ENCODE measurements at places on chromosomes 2 and 18.

DNA sequence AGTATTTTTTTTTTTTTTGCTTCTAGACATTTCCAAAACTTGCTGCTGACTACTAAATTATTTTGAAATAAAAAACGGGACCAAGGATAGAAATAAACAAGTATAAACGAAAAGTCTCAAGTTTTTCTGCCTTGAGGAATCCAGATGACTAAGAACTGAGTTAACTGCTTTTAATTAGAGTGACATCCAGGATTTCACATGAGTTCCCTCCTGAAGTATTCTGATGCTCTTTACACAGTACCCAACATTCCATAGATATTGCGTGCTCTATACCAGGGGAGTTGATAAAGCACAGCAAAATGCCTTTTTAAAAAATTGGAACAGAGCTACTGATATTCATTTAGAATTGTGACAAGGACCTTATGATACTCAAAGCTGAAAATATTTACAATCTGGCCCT is 618.0 kb downstream of the CCDC85A start:
- no peak for DNase-seq

GRCh38 chr2:127125821-127126220 is 18.9 kb upstream of the BIN1 start:
- no peak for DNase-seq

GRCh38 chr2:61538920-61539520 is 864 bp upstream of the XPO1 start:
- DNase-seq = peak; percentile 41

GRCh38 chr2:144117086-144117485 is 402.8 kb downstream of the ZEB2 start:
- no peak for DNase-seq

DNA sequence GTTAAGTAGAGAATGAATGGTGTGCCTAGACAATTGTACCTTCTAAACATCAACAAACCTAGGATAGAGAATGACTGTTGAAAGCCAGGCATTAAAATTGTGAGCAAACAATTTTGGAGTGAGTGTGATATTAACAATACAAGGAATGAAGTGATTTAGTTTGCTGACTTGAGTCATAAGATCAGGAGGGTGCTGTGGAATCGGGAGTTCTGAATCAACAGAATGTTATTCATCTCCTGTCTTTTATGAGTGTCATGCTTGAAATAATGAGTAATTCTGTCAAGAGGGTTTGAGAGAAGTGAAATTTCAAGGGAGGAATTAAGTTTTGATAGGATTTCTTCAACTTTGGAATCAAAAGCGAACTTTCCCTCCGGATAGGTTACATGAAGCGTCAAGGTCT is 214.4 kb upstream of the DSEL start:
- peak; percentile 86 for DNase-seq

DNA sequence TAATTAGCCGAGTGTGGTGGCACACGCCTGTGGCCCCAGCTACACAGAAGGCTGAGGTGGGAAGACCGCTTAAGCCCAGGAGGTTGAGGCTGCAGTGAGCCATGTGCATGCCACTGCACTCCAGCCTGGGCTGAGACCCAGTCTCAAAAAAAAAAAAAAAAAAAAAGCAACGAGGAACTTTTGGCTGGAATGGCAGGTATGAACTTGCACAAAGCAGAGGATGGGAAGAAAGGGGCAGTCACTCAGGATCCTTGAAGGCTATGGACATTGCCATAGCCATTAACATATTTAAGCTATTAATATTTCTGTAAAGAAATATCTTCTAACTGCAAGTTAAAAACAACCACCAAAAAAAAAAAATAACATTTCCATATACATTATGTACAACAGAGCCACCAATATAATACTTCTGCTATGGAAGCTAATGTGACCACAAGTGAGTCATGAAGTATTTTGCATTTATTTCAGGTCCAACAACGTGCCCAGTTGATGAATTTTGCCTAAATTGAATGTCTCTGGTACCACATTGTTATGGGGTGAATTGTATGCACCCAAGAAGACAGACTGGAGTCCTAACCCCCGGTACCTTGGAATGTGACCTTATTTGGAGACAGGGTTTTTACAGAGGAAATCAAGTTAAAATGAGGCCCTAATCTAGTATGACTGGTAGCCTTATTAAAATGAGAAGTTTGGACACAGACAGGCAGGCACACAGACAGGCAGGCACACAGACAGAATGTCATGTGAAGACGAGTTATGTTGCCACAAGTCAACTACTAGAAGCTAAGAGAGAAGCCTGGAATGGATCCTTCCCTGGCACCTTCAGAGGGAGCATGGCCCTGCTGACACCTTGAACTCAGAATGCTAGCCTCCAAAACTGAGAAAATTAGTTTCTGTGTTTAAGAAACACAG is 102.8 kb downstream of the RBMS1 start:
- DNase-seq = peak; percentile 61

GRCh38 chr2:40108851-40109250 is 329.8 kb upstream of the THUMPD2 start:
- no peak for DNase-seq

- DNase-seq = no peak
These were observed 174.0 kb downstream of the ZFP36L2 start for GRCh38 chr2:43052204-43052943.

GRCh38 chr2:104658144-104658835 is 195.6 kb upstream of the POU3F3 start:
- peak; percentile 10 for DNase-seq

- no peak for DNase-seq
These were observed 18.5 kb upstream of the SEMA4C start for GRCh38 chr2:96888072-96889011.

GRCh38 chr2:103552775-103553174 is 790.9 kb downstream of the TMEM182 start:
- no peak for DNase-seq

GRCh38 chr2:216622526-216622925 is 10.7 kb upstream of the IGFBP2 start:
- DNase-seq = no peak

DNA sequence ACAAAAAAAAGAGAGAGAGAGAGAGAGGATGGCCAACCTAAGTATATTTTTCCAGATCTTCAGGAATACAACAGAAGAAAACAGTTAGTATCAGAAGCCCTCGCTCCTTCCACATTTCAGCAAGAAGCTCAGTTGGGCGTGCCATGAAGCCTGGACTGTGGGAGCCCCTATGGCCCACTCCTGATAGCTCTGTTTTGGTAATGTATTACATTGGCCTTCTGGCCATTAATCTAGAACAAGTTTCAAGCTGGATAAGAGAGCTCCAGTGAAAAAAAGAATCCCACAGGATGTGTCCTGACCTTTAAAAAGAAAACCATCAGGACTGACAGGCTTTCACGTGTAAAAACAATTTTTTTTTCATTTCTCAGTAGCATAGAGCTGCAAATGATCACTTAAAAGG is 197.9 kb downstream of the ICOS start:
- no peak for DNase-seq

DNA sequence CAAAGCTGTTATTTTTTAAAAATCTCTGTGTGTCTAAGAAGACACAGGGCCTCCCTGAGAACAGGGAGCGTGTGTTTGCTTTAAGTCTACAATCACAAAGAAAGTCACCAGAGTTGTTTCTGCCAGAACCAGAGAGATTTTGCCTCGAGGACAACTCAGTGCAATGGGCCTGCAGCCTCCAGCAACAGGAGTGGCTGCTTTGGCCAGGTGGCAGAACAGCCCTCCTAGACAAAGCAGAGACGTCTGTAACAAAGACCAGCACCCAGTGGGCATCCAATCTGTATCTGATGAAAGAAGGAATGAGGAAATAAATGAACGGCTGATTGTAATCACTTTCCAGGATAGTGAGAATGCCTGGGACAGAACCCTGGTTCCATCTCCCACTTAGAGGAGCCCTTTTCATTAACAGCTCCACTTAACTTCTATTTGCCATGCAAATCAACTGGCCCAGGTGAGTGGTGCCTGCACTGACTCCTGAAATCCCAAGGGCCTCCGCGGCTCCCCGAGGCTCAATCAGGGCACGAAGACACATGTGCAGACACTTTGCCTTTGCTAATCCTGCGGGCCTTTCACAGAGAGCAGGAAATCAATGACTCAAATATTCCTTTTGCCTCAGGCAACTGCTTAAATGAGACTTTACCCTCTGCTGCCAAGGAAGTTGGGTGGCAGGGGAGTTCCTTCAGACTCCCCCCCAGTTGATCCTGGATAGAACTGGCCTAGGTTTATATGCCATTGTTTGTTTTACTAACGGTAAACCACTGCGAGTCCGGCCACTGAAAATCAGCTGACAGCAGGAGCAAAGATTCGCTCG is 146.5 kb downstream of the CABLES1 start:
- DNase-seq = peak; percentile 87

- no peak for DNase-seq
These were observed 466.0 kb downstream of the PTH2R start for GRCh38 chr2:208872591-208872990.

DNA sequence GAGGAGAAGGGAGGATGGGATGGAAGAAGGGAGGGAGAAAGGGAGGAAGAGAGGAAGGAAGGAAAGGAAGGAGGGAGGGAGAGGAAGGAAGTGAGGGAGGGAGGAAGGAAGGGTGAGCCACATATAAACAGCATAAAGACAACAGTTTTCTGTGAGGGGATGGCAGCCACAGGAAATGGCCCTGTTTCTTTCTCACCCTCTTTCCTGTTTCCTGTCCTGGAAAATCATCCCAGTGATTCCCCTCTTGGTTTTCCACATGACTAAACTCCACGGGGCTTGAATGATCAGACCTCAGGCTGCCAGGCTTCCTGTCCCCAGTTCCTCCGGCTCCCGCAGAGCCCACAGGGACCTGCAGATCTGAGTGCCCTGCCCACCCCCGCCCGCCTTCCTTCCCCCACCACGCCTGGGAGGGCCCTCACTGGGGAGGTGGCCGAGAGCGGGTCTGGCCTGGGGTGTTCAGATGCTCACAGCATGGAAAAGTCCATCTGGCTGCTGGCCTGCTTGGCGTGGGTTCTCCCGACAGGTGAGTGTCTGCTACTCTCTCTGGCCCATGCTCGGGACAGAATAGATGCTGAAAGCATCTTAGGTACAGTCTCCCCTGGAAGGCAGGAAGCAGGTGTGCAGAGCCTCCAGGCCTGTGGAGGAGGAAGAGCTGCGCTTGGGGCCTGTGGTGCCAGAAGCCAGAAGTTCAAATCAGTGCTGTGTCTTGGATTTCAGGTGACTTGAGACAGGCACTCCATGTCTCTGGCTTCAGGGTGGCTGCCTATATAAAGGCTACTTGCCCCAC is at the start of gene SIGLEC15:
Gene SIGLEC15 (plus strand): TSS at position 418 of the 787 bp plus-strand sequence. CDS start 54 bp downstream, at position 472.
- peak; percentile 80 for DNase-seq

DNA sequence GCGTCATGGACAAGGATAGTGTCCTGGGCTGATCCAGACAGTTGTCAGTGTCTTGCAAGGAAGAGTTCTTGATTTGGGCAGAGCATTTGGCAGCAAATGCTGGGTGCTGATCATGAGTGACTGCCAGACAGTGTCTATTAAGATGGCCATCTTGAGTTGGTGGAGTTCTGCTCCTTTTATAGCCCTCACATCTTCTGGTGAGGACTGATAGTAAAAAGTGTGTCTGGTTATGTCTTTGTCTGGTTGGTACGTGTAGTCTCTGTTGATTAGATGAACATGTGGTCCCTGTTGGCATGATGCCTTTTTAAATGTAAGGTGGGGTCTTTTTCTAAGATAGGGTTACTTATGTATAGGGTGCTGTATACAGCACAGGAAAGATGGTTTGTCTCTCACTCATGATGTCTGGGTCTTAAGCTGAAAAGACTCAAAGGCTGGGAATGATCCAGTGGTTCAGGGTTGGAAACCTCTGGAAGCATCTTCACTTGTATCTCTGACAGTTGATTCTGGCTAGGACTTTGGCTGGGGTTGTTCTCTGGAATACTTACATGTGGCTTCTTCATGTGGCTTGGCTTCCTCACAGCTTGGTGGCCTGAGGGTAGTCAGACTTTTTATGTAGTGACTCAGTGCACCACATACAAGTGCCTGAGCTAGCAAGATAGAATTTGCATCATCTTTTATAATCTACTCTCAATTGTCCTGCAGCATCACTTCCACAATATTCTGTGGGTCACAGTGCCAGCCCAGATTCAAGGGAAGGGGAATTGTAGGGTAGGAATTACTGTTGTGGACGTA is 11.8 kb downstream of the MTX2 start:
- peak; percentile 42 for DNase-seq

DNA sequence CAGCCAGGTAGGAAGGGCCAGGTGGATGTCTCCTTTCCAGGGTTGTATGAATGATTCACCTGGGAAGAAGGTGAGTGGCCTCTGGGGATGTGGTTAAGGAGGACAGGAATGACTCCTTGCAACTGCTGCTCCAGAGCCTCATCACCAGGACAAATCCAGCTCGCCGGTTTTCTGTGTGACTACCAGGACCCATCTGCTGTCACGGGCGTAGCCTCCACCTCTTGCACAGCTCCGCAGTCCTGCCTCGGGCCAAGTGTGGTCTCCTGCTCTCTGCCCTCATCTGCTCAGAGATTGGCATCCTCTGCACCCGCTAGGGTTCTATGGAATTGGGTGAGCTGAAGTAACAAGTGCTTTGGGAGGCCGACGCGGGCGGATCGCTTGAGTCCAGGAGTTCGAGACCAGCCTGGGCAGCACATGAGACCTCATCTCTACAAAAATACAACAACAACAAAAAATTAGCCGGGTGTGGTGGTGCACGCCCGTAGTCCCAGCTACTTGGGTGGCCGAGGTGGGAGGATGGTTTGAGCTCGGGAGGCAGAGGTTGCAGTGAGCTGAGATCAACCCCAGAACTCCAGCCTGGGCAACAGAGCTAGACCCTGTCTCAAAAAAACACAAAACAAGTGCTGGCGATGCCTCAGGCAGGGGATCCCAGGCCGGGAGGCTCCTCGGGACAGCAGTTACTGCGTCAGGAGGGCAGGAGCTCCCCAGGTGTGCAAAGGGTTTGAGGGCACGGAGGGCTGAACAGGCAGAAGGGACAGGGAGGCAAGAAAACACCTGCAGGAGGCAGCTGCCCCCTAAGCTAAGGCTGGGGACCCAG is 831 bp upstream of the D2HGDH start:
- no peak for DNase-seq

DNA sequence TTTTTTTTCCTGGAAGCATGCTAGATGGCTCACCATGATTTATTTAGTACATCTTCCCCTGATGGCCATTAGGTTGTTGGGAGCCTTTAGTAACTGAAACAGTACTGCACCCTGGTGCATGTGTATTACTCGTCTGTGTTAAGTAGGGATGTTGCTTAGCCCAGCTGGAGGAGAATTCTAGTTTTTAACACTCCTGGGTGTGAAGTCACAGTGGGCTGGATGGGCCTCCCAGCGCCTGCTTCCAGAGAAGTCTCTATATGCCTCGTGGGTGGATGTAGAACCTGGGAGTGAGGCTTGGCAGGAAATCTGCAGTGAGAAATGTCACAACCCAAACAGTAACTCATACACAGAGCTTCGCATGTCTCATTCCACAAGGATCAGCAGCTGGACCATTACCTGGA is 28.9 kb upstream of the NT5DC4 start:
- peak; percentile 30 for DNase-seq

DNA sequence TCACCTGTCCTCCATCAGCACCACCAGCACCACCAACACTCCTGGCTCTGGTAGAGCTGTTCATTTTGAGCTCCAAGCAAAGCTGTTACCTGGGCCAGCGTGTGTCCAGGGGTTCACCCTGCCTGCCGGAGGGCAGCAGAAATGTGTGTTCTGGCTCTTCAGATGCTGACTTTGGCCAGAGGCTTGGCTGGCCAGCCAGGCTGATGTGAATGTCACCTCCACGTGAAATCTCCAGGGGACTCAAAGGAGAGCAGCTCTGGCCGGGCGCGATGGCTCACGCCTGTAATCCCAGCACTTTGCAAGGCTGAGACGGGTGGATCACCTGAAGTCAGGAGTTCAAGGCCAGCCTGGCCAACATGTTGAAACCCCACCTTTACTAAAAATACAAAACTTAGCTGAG is 33.5 kb downstream of the CIB4 start:
- DNase-seq = no peak

- no peak for DNase-seq
These were observed 12.4 kb downstream of the CIB4 start for GRCh38 chr2:26628561-26629345.

All from renal cortical epithelial cell (primary cell).